HT1080 (cell line): ENCODE measurements at places on chromosomes 3 and 15.

DNA sequence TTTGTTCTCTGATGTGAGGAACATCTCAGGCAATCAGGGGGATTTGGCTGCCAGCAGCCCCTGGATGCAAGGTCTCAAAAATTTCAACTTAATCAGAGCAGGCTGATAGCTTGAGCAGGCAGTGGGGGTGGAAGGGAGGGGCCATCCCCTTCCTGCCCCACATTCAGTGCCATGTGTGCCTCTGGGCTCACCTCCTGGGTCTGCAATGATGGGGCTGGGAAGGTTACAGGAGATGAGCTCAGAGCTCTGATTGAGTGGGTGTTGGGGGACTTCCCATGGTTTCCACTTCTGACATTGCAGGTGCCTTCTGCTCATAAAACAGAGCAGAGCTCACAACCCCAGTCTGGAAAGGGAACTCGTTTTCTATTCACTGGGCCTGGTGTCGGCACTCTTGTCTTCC is 37.0 kb downstream of the PARP16 start:
- DNase-seq = no peak

DNA sequence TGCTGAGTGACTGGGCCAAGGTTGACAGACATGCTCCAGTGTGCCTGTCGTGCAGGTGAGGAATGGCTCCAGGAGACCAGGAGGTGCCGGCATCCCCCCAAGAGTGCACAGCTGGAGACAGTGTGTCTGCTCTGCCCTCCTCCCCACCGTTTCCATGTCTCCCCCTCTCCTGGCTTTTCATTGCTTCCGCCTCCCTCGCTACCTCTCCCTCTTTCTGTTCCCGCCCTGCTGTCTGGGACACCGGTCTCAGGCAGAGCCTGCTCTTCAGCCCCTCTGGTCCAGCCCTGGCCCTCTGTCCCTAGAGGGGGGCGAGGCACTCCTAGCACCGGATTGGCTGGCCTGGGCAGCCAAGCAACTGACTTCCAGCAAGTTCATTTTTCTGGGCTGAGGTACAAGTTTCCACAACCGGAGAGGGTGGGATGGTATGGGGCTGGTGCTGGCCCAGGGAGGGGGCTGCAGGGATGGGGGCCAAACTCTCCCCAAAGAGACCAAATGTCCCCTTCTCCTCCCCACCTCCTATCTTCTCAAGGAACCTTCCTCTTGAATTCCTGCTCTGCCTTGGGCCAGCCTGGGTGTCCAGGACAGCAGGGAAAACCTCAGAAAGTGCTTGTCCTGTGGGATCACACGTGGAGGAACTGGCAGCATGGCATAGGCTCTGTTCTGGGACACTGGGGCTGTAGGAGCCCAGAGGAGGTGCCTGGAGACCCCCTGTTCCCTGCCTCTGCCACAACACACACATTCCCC is 32.6 kb downstream of the PRKCD start:
- DNase-seq = no peak

GRCh38 chr3:116445990-116446389 is 703 bp upstream of the LSAMP start:
- no peak for DNase-seq

DNA sequence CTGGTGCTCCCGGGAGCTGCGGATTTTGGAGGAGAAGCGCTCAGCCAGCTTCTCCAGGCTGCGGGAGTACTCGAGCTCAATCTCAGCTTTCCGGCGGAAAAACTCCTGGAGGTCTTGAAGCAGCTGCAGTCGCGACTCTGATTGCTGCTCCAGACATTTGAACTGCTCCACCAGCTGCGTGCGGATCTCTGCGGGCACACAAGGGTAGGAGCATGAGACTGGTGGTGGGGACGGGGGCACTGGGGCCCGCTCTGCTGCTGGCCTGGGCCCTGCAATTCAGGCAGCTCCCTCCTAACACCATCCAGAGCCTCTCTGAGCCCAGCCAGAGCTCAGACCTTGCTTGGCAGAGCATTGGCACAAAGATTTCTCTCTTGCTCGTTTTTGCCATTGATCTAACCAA is 124.7 kb downstream of the SRGAP3 start:
- DNase-seq = no peak

DNA sequence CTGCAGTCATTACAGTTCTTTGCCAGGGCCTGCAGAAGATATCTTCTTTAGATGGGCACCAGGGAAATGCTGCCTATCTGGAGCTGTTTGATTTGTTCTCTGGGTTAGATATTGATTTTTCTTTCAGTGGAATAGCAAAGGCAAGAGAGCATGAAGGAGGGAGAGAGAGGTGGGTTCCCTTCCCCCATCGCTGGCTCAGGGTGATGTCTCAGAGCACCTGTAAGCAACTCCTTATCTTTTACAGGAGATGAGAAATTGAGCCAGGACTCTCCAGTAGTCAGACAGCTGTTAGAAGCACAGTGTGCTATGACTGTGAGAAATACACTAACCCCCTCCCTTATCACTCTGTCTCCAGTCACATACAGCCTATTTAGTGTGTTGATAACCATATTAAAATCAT is 89.3 kb upstream of the SLC24A5 start:
- no peak for DNase-seq

- no peak for DNase-seq
Measured at GRCh38 chr3:7607676-7608075, 746.8 kb downstream of the GRM7 start.

- no peak for DNase-seq
Measured at GRCh38 chr3:9108876-9109567, 140.4 kb downstream of the SRGAP3 start.

GRCh38 chr3:732326-732928 is 360.4 kb upstream of the CNTN6 start:
- no peak for DNase-seq
